ENCODE measurements at places on chromosomes 6 and 20.

DNA sequence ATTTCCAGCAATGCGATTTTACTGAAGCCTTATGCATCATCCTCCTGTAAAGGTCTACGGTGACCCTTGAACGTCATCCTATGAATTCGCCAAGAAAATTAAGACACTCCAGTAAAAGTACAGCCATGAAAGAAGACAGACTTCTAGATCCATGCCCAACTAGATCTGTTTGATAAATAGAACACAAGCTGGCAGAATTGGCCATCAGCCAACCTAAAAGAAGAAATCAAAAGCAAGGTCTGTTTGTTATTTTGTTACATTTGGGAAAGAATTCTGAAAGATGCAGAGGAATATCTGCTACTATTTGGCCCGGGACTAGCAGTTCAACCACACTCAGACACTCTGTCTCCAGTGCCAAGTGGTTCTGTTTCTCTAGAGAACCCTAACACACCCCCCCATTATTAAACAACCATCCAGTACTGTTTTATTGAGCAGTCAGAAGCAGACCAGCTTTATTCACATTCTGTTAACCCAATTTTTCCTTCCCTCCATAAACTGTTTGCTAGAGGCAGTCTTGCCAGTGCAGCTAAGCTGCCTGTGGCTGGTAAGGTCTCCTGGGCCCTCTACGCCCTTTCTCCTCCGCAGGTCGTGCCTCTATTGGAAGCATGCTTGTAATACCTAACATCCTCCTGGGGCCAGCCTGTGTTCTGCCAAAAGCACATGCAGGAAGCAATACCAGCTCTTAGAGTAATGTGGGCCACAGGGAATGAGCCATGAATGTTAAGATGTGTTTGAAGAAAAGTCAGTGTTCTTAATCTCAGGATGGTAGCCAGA is 30.7 kb downstream of the LY86 start:
- DNase-seq, result no peak

GRCh38 chr20:47785311-47785853 is at the start of gene SULF2:
Gene SULF2, minus strand, starts transcription at chr20:47785481. Its CDS starts 28,118 bp downstream, at chr20:47757363.
- DNase-seq, result no peak

GRCh38 chr6:130788954-130789353 is 38.3 kb upstream of the SMLR1 start:
- no peak for DNase-seq

DNA sequence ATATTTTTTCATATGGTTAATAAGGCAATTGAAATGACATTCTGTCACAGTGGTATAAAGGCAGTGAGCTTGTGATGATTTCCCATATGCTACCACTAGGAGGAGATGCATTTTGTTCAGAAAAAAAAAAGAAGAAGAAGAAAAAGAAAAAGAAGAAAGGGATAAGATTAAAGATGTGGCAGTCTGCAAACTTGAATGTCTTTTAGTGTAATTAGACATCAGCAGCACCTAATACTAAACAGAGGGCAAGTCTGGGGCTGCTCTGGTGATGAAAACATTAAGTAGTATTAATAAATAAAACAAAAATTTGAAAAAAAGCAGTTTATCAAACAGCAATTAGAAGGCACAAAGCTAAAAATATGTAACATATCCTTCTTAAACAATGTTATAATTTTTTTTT is 95.4 kb upstream of the DEFB112 start:
- DNase-seq, result no peak

DNA sequence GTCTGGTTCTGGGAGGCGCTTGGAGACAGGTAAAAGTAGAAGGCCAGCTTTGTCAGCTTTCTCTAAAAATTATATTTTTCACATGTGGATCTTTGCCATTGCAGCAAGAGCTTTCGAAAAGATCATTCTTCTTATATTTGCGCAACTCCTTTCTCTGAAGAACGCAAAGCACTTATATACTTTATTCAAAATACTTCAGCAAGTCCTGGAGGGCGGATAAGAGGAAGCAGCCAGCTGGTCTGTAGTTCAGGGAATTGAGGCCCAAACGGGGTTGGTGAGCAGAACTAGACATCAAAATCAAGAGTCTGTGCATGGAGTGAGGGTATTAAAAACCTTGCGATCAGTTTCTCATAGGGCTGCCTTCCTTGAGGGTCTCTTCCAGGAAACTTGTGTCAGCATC is 182.3 kb downstream of the DTNBP1 start:
- DNase-seq, result no peak

- no peak for DNase-seq
Measured at GRCh38 chr6:52611833-52612232, 35.0 kb upstream of the TRAM2 start.

DNA sequence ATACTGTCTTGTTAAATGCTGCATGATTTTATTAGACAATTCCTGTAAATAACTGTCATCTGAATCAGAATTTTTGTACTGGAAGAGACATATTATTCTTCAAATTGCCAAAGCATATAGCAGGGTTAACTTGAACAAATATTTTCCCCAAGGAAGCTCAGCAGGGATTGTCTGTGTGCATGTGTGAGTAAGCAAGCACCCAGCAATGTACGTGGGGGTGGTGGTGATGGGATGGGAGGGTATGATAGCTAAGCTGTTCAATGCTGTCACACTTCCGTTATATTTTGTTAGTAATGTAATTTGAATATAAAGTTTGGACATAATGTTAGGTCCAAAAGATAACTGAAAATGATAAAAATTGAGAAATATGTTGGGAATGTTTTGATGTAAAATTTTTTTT is 118.1 kb downstream of the MYB start:
- no peak for DNase-seq

GRCh38 chr6:167341665-167342655 is 17.1 kb downstream of the TTLL2 start:
- DNase-seq, result no peak

- DNase-seq, result no peak
Measured at GRCh38 chr20:53215166-53215565, 243.0 kb downstream of the TSHZ2 start.

DNA sequence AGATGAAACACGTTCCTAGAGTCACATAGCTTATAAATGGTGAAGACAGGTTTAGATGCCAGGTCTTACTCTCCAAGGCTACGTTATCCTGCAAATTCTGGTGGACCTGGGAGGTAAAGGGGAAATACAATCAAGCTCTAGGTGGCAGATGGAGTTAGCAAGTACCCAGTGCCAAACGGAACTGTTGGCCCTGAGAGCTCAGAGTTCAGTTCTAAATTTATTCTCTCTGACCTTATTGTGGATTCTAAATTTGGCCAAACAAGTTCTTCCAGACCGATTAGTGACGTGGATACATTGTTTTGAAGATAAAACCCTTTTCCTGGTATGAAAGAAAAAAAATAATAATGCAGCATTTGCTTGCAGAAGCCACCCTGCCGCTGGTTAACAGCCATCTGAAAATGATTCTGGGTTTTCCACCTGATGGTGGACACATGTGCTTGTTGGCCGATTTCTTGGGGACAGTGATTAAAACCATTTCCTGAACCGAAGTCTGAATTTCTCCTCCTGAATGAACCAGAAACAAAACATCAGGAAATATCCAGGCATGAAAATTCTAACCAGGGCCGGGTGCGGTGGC is 32.5 kb downstream of the RIPOR3 start:
- peak; percentile 65 for DNase-seq

- DNase-seq, result no peak
Measured at GRCh38 chr6:167073679-167074274, 49.1 kb upstream of the CCR6 start.

- no peak for DNase-seq
Measured at GRCh38 chr20:10314198-10314597, 95.6 kb downstream of the SNAP25 start.

- DNase-seq, result no peak
Measured at GRCh38 chr6:150586850-150587359, 12.8 kb upstream of the PLEKHG1 start.

GRCh38 chr6:125157280-125157679 is 3.7 kb downstream of the TPD52L1 start:
- no peak for DNase-seq

- no peak for DNase-seq
Measured at GRCh38 chr6:6191476-6191875, 129.0 kb downstream of the F13A1 start.

- DNase-seq, result peak; percentile 93
Measured at GRCh38 chr6:125986301-125987025, at the start of gene TRMT11. Gene TRMT11, plus strand, starts transcription at chr6:125986540. Its CDS starts 11 bp downstream, at chr6:125986551.

GRCh38 chr6:98657764-98658163 is 176.6 kb upstream of the POU3F2 start:
- no peak for DNase-seq

GRCh38 chr6:108117427-108118358 is 43.2 kb upstream of the OSTM1 start:
- DNase-seq, result no peak

- peak; percentile 89 for DNase-seq
Measured at GRCh38 chr6:42217519-42218367, at the start of gene MRPS10. Gene MRPS10, minus strand, starts transcription at chr6:42217861. Its CDS starts 12 bp downstream, at chr6:42217849.

GRCh38 chr6:137823826-137824555 is 43.1 kb upstream of the TNFAIP3 start:
- no peak for DNase-seq

GRCh38 chr6:74000666-74001490 is 304.9 kb downstream of the CD109 start:
- DNase-seq, result no peak

DNA sequence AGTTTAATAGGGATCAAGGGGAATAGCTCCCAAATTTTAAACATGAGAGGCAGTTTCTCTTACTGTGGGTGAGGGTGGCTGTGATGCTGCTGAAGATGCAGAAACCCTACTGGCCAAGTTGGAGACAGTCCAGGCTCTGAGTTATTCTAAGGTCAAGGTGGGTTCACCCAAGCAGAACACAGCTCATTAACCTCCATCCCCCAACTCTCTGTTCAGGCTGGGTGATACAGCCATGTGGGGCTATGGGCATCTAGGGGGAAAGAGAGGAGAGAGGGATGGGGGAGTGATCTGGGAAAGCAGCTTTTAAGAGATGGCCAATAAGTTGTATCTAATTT is 18.9 kb upstream of the TRAM2 start:
- DNase-seq, result no peak

DNA sequence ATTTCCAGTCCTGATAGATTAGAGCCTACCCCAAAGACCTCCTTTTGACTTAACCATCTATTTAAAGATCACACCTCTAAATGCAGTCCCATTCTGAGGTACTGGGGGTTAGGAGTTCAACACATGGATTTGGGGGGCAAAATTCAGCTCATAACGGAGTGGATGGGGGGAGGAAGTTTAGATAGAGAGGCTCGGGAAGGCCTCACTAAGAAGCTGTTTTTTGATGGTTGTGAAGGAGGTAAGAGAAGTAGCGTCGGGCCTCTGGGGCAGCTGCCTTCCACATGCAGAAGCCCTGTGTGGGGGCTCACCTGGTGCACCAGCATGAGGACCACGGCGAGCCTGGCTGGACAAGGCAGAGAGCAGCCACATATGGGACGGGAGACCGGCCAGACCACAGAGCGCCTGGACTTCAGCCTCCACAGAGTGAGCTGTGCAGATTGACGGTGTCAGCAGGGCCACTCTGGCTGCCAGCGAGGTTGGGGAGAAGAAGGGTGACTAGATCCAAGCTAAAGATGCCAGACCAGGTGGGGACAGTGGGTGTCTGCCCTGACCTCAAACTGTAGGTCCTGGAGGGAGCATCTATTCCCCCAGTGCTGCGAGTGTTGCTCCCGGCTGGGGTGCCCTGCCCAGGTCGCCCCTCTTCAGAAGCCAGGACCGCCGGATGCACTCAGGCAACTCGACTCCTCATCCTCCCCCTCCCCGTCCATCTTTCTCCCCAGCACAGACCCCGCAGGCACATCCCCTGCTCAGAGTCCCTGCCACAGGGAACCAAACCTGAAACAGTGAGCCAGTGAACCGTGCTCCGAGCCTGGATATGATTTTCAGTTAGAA is 5.1 kb upstream of the SYNJ2 start:
- DNase-seq, result no peak

- DNase-seq, result no peak
Measured at GRCh38 chr6:43724354-43724753, 36.8 kb upstream of the MRPS18A start.

GRCh38 chr6:170505306-170505705 is 47.8 kb downstream of the PSMB1 start:
- no peak for DNase-seq

DNA sequence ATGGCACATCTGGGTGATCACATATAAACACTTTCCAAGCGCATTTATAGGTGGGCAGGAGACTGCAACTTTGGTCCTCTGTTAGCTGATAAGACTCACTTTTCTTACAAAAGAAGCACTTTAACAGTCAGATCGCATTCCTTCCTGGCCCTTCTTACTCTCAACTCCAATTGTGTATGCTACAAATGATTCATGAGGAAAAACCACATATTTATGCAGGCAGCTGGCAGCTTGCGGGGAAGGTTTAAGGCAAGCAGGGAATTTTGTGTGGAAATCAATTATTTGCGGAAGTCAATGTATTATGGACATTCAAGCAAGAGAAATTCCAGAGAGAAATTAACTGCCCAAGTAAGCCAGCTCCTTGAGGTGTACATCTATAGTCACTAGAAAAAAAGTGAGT is 194.0 kb downstream of the PKHD1 start:
- no peak for DNase-seq

DNA sequence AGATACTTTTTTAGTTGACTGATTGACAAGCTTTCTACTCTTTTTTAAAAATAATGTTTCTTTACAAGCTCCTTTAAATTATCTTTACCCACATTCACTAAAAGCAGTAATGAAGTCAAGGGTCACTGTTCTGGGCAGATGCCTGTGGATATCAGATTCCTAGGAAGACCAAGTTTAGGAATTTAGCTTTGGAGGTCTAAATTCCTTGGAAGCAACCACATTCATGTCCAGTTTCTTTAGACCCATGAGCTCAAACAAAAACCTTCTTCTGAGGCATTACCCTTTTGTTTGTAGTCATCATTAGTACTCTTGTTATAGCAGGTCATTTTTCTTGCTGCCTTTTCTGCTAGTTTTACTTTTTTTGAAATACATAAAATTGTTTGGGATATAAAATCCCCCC is 462.9 kb upstream of the JAG1 start:
- DNase-seq, result no peak

GRCh38 chr20:36744243-36744642 is 1.6 kb downstream of the NDRG3 start:
- DNase-seq, result no peak

DNA sequence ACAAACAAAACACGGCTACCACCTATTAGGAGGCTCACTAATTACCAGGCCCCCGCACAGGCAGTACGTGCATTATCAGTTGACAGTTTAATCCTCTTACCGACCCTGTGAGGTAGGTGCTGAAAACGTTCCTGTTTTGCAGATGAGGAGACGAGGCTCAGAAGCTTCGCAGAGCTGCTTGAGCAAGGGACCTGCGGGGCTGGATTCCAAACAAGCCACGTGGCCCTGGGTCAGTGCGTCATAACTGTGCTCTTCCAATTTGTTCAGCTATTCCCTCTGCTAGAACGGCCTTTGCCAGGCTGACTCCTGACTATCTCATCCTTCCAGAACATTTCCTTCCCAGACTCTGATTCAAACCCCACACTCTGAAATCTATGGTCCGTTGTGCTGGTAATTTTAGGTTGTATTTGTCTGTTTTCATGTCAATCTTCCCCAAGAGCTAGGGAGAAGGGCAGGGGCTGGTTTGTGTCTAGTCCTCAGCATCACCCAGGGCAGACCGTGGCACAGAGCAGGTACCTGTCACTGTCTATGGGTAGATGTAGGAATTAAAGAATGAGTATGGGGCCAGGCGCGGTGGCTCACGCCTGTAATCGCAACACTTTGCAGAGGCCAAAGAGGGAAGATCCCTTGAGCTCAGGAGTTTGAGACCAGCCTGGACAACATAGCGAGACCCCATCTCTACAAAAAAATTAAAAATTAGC is 28.8 kb upstream of the TLDC2 start:
- peak; percentile 69 for DNase-seq

- DNase-seq, result no peak
Measured at GRCh38 chr20:12391099-12391498, 473.4 kb downstream of the BTBD3 start.

Measured in PC-9 (cell line).